T-helper 2 cell (primary cell): ENCODE measurements at places on chromosomes 2 and 18.

GRCh38 chr2:53312721-53313120 is 454.9 kb upstream of the CHAC2 start:
- DNase-seq, result no peak

GRCh38 chr2:72124376-72124775 is 23.3 kb downstream of the CYP26B1 start:
- no peak for DNase-seq

DNA sequence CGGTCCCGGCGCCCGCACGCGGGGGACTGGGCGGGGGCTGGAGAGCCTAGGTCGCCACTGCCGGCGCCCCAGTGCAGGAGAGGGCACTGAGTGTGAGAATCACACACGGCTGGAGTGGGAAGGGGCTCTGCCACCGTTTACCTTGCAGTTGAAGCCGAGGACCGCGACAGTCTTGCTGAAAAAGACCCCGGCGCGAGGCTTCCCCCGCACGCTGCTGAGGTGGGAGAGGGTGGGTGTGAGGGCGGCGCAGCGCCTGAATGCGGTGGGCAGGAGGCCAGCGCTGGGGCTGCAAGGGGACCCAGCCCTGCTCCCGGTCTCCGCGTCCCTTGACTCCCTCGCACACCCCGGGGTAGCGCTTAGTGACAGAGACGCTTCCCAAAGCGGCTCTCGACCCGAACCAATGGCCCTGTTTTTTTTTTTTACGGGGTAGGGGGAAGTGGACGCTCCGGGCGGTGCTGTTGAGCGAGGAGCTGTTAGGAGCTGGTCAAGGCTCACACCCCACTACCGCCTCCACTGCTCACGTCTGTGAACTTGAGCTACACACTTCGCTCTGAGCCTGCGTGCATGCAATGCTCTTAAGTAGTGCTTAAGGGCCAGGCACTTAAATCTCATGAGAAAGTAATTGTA is 794 bp downstream of the NOTO start:
- DNase-seq, result no peak

GRCh38 chr18:35577045-35577848 is 4.3 kb upstream of the GALNT1 start:
- peak; percentile 72 for DNase-seq

DNA sequence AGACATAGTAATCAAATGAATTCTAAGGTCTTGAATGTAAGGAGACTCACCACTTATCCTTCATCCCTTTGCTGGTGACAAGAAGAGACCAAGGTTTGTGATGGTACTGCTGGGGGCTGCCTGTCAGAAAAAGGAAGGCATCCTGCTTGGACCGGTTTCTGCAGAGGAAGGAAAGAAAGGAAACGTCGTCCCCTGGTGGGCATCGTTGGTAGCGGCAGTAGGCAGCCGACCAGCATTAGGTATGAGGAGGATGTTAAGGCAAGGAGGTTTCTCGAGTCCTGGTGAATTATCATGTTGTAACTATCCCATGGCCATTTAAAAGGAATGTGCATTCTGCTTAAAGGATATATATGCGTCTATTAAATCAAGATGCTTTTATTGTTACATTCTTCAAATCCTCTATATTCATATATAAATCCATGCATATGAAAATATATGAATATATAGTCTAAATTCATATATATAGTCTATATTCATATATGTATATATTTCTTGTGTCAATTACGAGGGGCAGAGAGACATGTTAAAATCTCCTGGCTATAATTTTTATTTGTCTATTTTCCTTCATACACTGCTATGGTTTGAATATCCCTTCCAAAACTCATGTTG is 94.4 kb upstream of the TGFA start:
- peak; percentile 47 for DNase-seq
